Naive thymus-derived CD8-positive, alpha-beta T cell (primary cell): ENCODE measurements at places on chromosomes 2 and 18.

DNA sequence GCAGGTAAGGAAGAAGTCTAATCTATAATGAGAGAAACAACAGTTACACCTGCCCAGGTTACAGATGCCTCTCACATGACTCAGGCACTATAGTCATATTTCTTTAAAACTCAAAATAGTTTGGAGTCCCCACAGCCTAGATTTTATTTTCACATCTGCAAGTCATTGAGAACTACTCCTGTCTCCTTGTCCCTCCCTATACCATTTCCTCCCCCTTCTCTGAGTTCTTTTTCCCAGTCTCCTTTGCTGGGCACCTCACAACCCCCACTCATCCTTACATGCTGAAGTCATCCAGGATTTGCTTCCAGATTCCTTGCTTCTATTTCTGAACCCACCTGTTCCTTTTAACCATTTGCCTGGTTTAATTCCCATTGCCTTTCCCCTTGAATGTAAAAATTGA lies 73.1 kb upstream of the KCNE4 start:
- H3K4me1 ChIP-seq = peaks cover 12% of the 10 kb centered on the region
- no peak for DNase-seq
- H3K27ac ChIP-seq = no peak overlapping the region
- peaks cover 17% of the 10 kb centered on the region for H3K27me3 ChIP-seq
- no peak overlapping the region for H3K4me3 ChIP-seq

- H3K4me3 ChIP-seq = no peak overlapping the region
- peaks cover 13% of the 10 kb centered on the region for H3K36me3 ChIP-seq
- no peak overlapping the region for H3K27ac ChIP-seq
- no peaks in the 10 kb centered on the region for H3K4me1 ChIP-seq
- DNase-seq = no peak
Observed at GRCh38 chr2:121450301-121450700, 80.4 kb upstream of the RNU4ATAC start.

- no peaks in the 10 kb centered on the region for H3K4me1 ChIP-seq
- H3K27me3 ChIP-seq = no peaks in the 10 kb centered on the region
- H3K4me3 ChIP-seq = no peak overlapping the region
- no peak overlapping the region for H3K27ac ChIP-seq
- DNase-seq = no peak
Observed at GRCh38 chr2:160892204-160892603, 268.0 kb upstream of the TANK start.

- peak overlapping the region; percentile 82 for H3K4me3 ChIP-seq
- peaks cover 18% of the 10 kb centered on the region for H3K27me3 ChIP-seq
- H3K27ac ChIP-seq = no peak overlapping the region
- H3K4me1 ChIP-seq = peaks cover 25% of the 10 kb centered on the region
Observed at GRCh38 chr2:206276169-206276942, 1.9 kb downstream of the ZDBF2 start.

DNA sequence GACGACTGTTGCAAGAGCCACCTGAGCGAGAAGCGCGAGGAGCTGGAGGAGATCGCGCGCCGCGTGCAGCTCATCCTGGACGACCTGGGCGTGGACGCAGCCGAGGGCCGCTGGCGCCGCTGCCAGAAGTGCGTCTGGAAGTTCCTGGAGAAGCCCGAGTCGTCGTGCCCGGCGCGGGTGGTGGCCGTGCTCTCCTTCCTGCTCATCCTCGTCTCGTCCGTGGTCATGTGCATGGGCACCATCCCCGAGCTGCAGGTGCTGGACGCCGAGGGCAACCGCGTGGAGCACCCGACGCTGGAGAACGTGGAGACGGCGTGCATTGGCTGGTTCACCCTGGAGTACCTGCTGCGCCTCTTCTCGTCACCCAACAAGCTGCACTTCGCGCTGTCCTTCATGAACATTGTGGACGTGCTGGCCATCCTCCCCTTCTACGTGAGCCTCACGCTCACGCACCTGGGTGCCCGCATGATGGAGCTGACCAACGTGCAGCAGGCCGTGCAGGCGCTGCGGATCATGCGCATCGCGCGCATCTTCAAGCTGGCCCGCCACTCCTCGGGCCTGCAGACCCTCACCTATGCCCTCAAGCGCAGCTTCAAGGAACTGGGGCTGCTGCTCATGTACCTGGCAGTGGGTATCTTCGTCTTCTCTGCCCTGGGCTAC lies 1.2 kb downstream of the KCNF1 start:
- no peak for DNase-seq
- H3K4me3 ChIP-seq = no peak overlapping the region
- H3K27me3 ChIP-seq = peaks cover 40% of the 10 kb centered on the region
- H3K27ac ChIP-seq = no peak overlapping the region
- H3K4me1 ChIP-seq = no peaks in the 10 kb centered on the region
- H3K36me3 ChIP-seq = no peaks in the 10 kb centered on the region

DNA sequence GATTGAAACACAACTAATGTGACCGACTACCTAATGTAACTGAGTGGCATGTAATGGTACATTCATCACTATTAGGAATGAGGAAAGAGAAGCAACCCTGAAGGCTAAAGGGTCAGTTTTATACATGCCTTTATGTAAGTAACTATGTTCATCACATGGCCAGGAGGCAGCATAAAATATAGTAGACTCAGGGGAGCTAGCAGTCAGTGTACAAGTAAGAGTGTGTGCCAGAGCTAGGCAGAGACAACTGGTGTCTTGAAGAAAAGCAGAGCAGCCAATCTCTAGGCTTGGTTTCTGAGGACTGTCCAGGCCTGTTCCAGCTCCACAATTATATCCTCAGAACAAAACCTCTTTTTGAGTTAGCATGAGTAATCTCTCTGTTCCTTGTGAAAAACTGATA lies 18.1 kb downstream of the SMAD2 start:
- H3K36me3 ChIP-seq = no peaks in the 10 kb centered on the region
- DNase-seq = no peak
- H3K27ac ChIP-seq = peak overlapping the region; percentile 86

DNA sequence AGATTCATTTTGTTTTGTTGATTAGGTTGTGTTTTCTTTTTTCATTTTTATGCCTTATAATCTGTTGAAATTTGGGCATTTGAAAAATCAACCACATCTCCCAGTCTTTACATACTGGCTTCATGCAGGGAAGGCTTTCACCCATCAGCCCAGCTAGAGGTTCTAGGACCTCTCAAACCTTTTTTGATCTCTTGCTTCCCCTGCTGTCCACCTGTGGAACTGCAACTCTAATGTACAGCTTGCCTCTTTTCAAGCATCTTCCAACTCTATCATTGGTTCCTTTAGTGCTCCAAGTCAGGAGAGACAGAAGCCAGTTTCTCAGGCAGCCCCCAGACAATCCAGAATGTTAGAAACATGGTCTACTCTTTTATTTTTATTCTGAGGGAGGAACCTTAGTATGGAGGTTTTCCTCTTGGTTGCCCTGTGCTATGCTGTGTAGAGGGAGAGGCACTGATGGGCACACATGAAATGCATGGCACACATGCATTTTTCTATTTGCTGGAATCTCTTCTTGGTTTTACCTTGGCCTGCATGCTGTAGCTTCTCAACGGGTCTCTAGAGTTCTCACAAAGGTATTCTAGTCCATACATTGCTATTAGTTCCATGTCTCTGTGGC lies 107.2 kb upstream of the L3MBTL4 start:
- no peaks in the 10 kb centered on the region for H3K36me3 ChIP-seq
- H3K4me3 ChIP-seq = no peak overlapping the region
- peaks cover 19% of the 10 kb centered on the region for H3K27me3 ChIP-seq
- no peaks in the 10 kb centered on the region for H3K4me1 ChIP-seq
- H3K27ac ChIP-seq = no peak overlapping the region
- DNase-seq = no peak

GRCh38 chr18:62452280-62452831 lies 70.5 kb upstream of the ZCCHC2 start:
- H3K27me3 ChIP-seq = peaks cover 17% of the 10 kb centered on the region
- no peak overlapping the region for H3K4me3 ChIP-seq
- no peak overlapping the region for H3K27ac ChIP-seq
- DNase-seq = no peak

GRCh38 chr2:44753552-44754285 lies 187.8 kb upstream of the SIX3 start:
- H3K4me1 ChIP-seq = peaks cover 6% of the 10 kb centered on the region
- no peak overlapping the region for H3K4me3 ChIP-seq
- peak overlapping the region; percentile 59 for H3K27ac ChIP-seq
- H3K36me3 ChIP-seq = peaks cover 34% of the 10 kb centered on the region

DNA sequence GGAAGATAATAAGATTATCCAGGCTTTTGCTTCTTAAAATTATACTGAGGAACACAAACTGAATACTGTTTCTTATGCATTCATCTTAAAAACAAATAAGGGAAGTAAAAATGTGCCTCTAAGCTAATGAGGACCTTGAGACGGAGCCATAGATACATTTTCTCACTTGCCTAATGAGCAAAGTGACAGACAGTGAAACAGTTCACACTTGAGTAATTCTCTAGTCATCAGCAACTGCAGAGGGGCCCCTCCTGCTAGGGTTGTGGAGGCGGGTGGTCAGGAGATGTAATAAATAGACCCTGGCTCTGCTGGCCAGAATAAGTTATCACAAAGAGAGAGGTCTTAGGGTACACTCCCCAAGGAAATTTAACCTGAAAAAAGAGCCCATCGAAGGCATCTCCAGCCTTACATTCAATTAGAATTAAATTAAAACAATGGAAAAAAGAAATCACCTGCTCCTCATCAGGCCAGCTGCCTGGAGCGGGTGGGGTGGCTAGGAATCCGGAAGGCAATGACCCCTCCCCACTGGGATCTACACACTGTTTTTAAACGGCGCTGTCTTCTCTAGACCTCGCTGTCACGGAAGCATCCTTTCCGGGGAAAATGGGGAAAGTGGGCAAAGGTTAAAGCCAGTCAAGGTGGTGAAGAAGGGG lies 32.6 kb upstream of the INSIG2 start:
- peaks cover 72% of the 10 kb centered on the region for H3K27me3 ChIP-seq
- peaks cover 2% of the 10 kb centered on the region for H3K4me1 ChIP-seq
- no peak overlapping the region for H3K4me3 ChIP-seq
- DNase-seq = no peak
- H3K27ac ChIP-seq = no peak overlapping the region
- no peaks in the 10 kb centered on the region for H3K36me3 ChIP-seq

DNA sequence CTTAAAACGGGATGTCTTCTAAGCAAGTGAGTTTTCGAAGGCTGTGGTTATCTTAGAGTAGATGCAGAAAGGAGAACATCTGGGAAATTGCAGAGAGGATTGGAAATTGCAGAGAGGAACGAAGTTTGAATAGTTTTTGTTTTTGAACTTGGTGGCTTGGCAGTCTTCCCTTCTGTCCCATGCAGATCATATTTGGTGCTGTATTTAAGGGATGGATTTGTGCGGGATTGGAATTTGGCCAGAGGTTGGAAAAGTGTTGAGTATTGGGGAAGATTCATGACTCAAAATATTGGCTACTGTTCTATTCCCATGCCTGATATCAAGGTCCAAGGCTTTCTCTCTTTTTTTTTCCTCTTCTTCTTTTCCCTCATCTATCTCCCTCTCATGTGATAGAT lies 18.2 kb downstream of the PTPRM start:
- no peak overlapping the region for H3K27ac ChIP-seq
- H3K4me3 ChIP-seq = no peak overlapping the region
- H3K4me1 ChIP-seq = no peaks in the 10 kb centered on the region
- H3K27me3 ChIP-seq = no peaks in the 10 kb centered on the region
- no peak for DNase-seq

DNA sequence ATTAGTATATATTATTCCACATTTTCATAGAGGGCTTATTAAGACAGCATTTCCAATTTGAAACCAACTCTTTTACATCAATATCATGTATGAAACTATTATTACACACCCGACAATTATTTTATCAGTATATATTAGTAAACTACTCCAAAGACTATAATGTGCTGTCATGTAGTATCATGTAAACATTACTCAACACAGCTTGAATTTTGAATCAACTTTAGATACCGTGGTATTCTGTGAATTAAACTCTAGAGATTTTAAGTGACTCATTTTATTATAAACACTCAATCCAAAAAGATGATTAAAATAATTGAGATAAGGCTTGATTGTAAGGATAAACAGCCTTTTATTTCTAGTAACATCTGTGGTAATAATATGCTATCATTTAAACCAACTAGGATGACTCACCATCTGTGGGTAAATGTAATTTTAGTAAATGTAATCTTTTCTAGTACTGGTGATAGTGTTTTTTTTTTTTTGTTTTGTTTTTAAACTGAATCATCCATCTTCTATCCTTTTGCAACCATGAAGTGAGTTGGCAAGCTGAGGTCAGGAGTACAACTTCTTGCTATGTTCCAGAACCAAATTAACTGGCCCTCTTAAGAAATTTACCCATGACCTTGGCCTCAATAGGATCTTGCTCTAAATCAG lies 144.3 kb upstream of the SMAD7 start:
- H3K27me3 ChIP-seq = no peaks in the 10 kb centered on the region
- no peak overlapping the region for H3K27ac ChIP-seq
- H3K4me3 ChIP-seq = no peak overlapping the region
- no peaks in the 10 kb centered on the region for H3K4me1 ChIP-seq
- no peak for DNase-seq

DNA sequence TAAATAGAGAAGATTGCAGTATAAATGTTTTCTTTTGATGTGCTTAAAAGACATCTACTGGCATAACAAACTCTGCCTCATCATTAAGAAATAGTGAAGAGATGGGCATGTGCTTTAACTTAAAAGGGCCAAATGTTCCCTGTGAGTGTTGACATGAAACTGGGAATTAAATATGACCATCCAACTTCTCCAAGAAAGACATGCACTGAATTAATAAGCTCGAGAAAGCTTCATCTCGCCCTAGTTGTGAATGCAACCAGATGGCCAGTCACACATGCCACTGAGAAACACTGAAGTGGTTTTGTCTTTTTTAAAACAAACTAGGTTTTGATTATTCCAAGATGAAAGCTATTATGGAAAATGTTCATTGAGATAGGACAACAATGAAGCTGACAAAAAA lies 479.2 kb downstream of the RIT2 start:
- no peaks in the 10 kb centered on the region for H3K36me3 ChIP-seq
- H3K27me3 ChIP-seq = no peaks in the 10 kb centered on the region
- no peak for DNase-seq

GRCh38 chr2:62774555-62775366 lies 69.2 kb downstream of the EHBP1 start:
- H3K4me3 ChIP-seq = no peak overlapping the region
- no peaks in the 10 kb centered on the region for H3K27me3 ChIP-seq
- H3K4me1 ChIP-seq = peaks cover 3% of the 10 kb centered on the region
- no peaks in the 10 kb centered on the region for H3K36me3 ChIP-seq
- no peak for DNase-seq

DNA sequence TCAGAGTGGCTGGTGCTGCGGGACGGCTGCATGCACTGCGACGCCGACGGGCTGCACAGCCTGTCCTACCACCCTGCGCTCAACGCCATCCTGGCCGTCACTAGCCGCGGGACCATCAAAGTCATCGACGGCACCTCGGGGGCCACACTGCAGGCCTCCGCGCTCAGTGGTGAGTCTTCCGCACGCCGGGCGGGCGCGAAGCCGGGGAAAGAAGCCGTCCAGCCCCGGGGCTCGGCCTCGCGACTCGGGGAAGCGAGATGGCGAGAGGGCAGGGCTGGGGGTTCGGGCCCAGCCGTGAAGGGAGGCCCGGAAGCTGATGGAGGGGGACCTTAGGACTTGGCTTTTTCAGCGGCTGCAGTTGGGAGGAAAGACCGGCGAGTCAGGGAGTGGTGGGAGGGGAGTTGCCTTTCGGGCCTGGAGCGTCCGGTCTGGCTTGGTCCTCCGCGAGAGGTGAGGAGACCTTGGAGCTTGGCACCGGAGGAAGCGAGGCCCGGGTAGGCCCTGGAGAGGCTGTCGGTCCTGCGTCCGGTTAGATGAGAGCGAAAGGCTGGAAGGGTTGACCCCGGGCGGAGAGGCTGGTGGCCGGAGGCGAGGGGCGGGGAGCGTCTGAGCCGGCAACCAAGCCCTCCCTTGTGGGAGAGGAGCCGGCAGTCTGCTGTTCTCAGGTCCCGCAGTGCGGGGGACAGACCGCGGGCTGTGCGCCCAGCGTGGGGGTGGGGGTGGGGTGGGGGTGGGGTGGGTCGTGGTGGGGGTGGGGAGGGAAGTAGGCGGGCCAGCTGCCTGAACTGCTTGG lies 691 bp downstream of the BIRC6 start:
- DNase-seq = peak; percentile 24
- no peaks in the 10 kb centered on the region for H3K36me3 ChIP-seq
- H3K4me3 ChIP-seq = peak overlapping the region; percentile 90
- H3K4me1 ChIP-seq = peaks cover 41% of the 10 kb centered on the region
